ENCODE measurements at places on chromosomes 12 and 14.

DNA sequence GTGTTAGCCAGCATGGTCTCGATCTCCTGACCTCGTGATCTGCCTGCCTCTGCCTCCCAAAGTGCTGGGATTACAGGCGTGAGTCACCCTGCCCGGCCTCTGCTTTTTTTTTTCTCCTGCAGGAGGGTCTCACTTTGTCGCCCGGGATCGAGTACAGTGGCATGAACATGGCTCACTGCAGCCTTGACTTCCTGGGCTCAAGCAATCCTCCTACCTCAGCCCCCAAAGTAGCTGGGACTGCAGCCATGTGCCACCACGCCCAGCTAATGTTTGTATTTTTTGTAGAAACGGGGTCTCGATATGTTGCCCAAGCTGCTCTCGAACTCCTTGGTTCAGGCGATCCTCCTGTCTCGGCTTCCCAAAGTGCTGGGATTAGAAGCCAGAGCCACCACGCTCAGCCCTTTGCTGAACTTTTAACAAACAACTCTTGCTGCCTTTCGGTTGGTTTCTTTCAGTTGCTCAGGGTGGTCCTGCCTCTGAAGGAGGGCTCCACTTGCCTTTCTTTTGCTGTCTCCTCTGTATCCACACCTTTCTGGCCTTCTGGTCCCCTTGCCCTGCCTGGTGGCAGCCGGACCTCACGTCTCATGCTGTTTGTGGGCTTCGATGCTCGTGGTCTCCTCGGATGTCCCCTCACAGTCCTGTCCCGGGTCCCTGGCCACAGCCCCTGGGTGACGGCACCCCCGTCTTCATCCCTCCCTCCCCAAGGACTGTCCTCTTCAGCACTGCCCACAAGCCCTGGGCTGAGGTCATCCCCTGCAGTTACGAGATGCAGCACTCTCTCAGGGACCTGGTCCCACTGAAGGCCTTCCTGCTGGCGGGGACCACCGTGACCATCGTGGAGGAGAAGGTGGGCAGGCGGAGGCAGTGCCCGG is 3.8 kb upstream of the B3GNT4 start:
- no peak for DNase-seq

DNA sequence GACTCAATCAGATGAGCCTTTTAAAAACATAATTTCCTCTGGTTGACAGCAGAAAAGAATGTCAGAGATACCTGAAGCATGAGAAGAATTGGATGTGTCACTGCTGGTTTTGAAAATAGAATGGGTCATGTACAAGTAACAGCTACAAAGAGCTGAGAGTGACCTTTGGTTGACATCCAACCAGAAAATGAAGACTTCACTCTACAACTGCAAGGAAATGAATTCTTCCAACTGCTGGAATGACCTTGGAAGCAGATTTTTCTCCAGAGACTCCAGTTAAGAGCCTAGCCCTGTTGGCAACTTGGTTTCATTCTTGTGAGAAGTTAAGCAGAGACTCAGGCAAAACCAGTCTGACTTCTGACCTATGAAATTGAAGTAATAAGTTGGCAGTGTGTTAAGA is 505.9 kb downstream of the SLC16A7 start:
- DNase-seq: no peak

DNA sequence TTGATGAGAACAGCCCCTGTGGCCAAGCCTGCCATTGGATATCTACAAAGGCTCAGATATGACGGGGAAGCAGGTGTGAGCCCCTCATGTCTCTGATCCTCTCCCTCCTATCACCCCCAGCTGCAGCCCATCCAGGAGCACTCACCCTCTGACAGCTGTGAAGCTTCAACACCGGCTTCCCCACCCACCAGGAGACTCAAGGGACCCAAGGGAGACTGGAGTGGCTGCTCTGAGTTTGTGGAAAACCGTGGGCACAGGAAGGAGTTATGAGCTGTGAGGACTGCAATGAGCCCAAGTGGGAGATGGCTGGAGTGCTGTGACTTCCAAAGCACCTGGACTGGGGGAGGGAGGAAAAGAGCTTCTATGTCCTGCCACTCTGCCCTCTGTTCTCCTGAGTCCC is 7.9 kb downstream of the IFI27L2 start:
- no peak for DNase-seq

- DNase-seq: no peak
Measured at GRCh38 chr12:2247596-2247995, 194.8 kb downstream of the CACNA1C start.

DNA sequence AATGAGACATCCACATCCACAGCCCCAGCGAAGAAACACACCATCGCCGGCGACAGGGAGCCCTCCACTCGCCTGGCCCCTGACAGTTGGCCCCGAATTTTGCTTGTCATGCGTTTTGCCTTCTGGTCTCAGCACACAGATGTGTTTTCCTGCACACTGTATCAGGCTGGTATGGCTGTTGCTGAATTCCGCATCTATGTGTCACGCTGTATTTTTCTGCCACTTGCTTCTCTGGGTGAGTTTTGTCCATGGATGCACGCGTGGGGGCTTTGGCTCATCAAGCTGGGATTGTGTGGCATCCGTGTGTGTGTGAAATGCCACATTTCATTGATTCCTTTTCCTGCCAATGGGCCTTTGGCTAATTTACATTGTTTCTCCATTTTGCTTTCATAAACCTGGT is 26.5 kb downstream of the ARL6IP4 start:
- DNase-seq: no peak

- no peak for DNase-seq
Measured at GRCh38 chr12:69404851-69405565, 45.5 kb downstream of the YEATS4 start.

DNA sequence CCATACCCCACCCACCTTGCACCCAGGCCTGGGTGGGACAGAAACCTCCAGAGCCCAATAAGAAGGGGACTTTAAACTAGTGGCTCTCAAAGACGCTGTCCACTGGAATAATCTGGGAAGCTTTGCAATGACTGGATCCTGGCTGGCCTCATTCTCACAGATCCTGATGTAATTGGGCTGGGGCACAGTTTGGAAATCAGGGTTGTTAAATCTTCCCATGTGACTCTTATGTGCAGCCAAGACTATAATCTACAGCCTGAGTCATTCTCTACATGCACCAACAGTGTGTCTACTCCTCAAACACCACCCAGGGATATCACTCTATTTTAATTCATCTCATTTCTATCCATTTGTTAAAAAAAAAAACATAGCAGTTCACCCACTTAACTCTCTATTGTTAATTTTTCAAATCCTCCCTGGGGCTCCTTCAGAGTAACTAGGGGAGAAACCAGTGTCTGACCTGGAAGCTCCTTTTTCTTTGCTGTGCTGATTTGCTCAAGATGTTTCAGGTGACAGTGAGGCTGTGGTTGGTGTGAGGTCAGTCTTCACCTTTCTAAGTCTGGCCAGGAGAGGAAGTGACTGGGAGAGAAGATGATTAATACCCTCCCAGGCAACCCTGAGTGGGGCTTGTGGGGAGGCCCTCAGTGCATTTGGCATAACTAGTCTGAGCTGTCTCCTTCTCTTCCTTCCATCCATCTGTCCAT is 211.6 kb upstream of the SFSWAP start:
- no peak for DNase-seq

- DNase-seq: no peak
Measured at GRCh38 chr14:106518054-106518943, 991.9 kb downstream of the TMEM121 start.

DNA sequence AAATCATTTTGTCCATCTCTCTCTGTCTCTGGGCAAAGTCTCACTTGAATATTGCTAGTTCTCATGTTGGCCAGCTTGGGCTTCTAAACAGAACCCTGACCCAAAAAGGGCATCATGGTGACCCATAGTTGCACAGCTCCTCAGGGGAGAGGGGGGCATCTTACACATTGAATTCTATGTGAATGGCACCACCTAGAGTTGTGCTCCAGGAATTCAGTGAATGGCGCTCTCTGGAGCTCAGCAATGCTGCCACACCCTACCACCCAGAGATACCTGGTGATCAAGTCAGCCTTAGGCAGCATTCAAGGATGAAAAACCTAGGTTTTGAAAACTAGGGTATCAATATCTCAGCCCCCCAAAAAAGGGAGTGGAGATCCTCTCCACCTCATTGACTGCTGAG is 50.6 kb downstream of the SMUG1 start:
- DNase-seq: no peak

DNA sequence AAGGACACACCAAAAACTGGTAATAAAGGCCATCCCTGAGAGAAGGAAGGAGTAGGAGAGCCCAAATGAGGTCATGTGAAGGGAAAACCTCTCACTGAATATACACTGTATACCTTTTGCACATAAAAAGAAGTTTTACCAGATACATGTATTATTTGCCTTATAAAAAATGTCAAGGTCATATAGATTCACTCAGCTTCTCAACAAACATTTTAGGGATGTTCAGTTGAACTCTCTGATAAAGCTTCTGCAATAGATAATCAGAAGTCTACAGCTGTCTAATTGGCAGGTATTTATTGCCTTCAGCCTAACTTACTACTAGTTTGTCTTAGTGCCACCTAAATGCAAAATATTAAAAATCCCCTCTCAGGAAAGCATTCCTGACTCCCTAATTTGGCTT is 8.7 kb downstream of the SLC11A2 start:
- DNase-seq: no peak

GRCh38 chr12:103401421-103401820 is 94.3 kb downstream of the C12orf42 start:
- no peak for DNase-seq

Data from dermis microvascular lymphatic vessel endothelial cell (primary cell).